Activated CD8-positive, alpha-beta T cell treated with anti-CD3 and anti-CD28 coated beads for 36 hours (primary cell): ENCODE measurements at places on chromosomes 12 and 14. TPM values are rescaled to one million over a fixed set of nuclear protein-coding genes. Genes with fewer than 3 reads are reported as not detected.

The TEX22 gene
- 2.2 TPM for total RNA-seq

The RTL1 gene
- total RNA-seq, result not detected

DNA sequence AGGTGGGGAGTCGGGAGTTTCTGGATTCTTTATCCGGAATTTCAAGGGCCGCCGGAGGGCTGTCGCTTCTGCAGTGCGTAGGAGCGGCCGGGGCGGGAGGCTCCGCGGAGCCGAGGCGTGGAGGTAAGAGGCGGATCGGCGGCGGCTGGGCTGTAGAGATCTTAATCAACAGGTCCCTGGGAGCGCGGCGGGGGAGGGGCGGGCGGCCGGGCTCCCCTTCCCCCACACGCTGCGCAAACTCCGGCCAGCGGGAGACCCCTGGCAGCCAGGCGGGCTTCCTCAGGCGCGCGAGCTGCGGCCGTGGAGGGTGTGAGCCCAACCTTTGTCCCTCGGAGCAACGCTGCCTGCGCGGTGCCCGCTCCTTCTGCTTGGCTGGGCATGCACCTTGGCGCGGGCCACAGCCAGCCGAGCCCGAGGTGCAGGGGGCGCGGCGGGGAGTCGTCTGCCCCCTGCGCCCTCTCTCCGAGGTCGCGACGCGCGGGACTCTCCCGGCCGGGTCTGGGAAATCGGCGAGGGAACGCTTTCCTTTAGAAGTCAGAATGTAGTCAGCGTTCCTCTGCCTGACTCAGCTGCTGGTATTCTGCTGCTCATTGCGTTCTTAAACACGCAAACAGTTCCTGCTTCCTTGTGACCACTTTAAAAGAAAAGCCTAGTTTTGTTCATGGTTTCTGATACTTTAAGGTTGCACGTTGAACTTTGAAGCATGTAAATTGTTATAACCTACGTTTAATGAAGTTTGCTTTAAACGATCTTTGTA lies at the start of gene PALS1:
Gene PALS1, plus strand, starts transcription at position 25 of the 757 bp plus-strand sequence. CDS start 37,736 bp downstream, outside the sequence.
- DNase-seq, result peak; percentile 61

The EXOC5 gene
- 72.8 TPM for total RNA-seq

- DNase-seq, result no peak
Observed at GRCh38 chr14:32633224-32633859, 304.2 kb downstream of the AKAP6 start.

- DNase-seq, result no peak
Observed at GRCh38 chr12:110093631-110094311, 30.4 kb upstream of the IFT81 start.

DNA sequence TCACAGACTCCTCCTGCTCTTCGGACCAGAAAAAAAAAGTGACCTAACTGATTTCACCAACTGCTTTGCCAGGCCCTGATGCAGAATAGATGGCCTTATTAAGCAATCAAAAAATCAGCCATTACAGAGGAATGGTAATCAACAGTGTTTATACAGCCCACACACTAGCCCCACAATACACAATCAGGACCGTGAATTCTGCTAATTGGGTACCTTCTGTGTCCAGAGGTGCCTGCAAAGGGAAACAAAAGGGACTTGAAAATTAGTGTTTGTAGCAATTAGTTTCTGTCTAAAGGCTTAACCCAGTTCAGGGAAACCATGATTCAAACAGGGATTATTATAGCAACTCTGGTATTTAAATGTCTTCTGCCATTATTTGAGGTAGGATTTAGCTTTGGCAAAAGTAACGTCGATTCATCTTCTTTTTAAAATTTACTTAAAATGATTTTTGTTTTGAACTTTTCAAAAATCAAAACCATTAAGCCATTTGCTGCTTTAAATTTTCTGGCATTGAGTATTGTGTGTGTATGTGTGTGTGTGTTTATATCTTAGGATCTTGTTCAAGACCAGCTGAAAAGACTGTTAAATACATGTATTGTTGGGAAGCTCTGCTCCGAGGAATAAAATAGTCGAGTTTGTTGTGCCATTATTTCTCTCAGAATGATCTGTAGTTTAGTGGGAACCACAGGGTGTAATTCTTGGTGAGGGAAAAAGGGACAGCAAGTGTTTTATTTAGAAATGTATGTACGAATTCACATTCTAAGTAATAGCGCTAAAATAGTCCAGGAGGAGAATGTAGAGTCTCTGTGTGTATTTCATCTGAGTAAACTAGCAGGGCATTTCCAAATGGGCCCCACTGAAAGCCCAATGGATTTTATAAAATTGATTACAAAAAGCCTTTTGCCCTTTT lies 156.1 kb downstream of the PTCSC3 start:
- DNase-seq, result no peak

DNA sequence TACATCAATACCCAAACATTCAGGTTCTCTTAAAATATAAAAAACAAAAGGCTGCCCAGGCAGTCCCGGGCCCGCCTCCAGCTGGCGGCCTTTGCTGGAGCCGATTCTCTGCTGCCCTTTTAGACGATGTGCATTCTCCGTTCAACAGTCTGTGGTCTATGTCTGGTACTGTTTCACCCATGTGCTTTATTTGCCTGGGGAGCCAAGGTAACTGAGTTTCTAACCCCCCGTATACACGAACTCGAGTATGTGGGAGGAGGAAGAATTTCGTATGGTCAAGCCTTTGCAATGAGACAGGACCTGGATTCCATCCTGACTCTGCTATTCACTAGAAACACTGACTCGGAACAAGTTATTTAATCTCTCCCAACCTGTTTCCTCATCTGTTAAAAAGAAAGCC lies 54.1 kb upstream of the GPR68 start:
- DNase-seq, result no peak

The C3AR1 gene
- 1.4 TPM for total RNA-seq

- peak; percentile 55 for DNase-seq
Observed at GRCh38 chr12:92185052-92185451, 39.4 kb upstream of the BTG1 start.

The CLEC14A gene
- not detected for total RNA-seq

The A2ML1 gene
- total RNA-seq, result not detected

- no peak for DNase-seq
Observed at GRCh38 chr14:67358924-67359774, 455 bp downstream of the ATP6V1D start.

The TPPP2 gene
- not detected for total RNA-seq

DNA sequence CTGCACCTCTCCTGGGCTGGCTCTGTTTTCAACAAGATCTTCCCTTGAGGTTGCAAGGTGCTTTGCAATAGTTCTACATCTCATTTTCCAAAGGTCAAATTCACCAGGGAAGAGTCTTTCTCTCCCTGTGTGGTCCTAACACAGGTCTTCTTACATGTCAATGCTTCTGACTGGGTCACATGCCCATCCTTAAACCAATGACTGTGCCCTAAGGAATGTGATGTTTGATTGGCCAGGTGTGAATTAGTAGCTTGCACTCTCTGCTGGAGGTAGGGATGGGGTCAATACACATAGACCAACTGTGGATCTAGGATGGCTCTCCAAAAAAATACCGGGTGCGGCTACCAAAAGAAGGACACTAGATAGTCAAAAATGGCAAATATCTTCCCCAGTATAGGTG lies 19.9 kb upstream of the KCNK10 start:
- no peak for DNase-seq

GRCh38 chr12:110304061-110304551 lies 23.1 kb downstream of the ATP2A2 start:
- DNase-seq, result no peak

DNA sequence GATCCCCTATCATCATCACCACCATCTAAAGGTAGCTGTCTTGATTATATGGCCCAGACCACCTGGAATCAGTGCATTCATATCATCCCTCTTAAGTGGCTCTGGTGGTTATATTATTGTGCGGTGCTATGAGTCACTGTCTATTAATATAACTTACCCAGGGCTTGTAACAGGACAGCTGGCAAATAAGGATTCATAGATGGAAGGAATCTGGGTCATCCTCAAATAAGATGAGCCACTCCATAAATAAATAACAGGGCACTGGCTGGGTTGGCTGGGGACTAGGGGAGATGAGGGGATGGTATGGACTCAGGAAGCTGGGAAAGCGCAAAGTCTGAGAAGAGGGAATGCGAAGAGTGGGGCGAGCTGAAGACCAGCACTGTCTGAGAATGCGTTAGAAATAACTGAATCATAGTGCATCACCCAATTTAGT lies 216.1 kb downstream of the NUAK1 start:
- DNase-seq, result no peak

GRCh38 chr14:24053548-24054323 lies 1.9 kb downstream of the CARMIL3 start:
- no peak for DNase-seq

GRCh38 chr12:60225216-60226000 lies 629.6 kb downstream of the SLC16A7 start:
- DNase-seq, result no peak

The ESR2 gene
- total RNA-seq, result 0.43 TPM

DNA sequence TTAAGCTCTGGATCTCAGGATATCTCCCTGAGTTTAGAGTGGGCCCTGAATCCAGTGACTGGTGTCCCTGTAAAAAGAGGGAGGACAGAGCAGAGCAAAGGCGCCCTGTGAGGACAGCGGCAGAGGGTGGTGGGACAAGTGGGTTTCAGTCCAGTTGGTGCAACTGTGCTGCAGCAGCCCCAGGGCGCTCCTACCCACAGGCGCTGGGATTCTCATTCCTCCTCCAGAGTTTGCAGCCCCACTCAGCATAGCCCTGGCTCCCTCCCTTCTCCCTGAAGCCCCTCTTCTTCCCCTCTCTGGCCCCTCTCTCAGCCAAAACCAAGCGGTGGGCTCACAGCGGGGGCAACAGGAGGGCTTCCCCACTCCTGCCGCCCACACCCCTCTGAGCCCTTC lies 1.6 kb downstream of the TMEM179 start:
- no peak for DNase-seq

- no peak for DNase-seq
Observed at GRCh38 chr14:69490219-69490918, 5.8 kb downstream of the PLEKHD1 start.

The FANCM gene
- 17.0 TPM for total RNA-seq

DNA sequence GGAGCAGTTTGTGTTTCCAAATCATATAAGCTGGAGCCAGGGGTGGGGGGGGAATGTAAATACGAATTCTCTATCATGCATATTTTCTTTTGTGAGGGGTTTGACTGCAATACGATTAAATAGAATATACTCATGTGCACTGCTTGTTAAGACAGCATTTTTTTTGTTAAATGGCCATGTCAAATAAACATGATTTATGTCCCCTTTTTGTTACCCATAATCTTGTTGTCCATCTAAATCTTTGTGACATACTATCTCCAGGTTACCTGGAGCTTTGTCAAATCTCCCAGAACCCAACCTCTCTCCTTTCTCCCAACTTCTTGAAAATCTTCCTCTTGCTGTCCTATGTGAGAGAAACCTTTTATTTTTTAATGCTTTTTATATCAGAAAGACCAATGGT lies 233.1 kb downstream of the SLC25A21 start:
- no peak for DNase-seq

The FLRT2 gene
- total RNA-seq, result not detected

- DNase-seq, result peak; percentile 79
Observed at GRCh38 chr12:112198120-112198733, 72.9 kb downstream of the TRAFD1 start.

- no peak for DNase-seq
Observed at GRCh38 chr14:101535701-101536207, 25.5 kb upstream of the DIO3 start.

- DNase-seq, result no peak
Observed at GRCh38 chr14:31530136-31530535, 31.1 kb upstream of the NUBPL start.

The FGF6 gene
- total RNA-seq, result not detected
